Activated naive CD4-positive, alpha-beta T cell treated with anti-CD3 and anti-CD28 coated beads, Interleukin-2, amount 10 ng/mL, durations not matched to agents 7 days and 5 days (primary cell): ENCODE measurements at places on chromosomes 7 and 10.

DNA sequence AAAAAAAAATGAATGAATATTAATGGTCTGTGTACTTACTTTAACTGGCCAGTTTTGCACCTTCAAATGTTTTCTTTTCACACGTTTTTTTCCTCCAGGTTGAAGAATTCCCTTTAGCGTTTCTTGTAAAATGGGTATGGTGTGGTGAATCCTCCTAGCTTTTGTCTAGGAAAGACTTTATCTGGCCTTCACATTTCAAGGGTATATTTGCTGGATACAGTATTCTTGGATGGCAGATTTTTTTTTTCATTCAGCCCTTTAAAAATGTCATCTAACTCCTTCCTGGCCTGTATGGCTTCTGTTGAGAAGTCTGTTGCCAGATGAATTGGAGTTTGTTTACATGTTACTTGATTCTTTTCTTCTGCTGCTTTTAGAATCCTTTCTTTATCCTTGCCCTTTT, 10.1 kb downstream of the SLC25A40 start:
- DNase-seq: no peak

- DNase-seq: no peak
These were observed 551.0 kb upstream of the ZWINT start for GRCh38 chr10:56912043-56912442.

GRCh38 chr10:4688601-4689000, 137.4 kb upstream of the AKR1E2 start:
- DNase-seq: no peak

DNA sequence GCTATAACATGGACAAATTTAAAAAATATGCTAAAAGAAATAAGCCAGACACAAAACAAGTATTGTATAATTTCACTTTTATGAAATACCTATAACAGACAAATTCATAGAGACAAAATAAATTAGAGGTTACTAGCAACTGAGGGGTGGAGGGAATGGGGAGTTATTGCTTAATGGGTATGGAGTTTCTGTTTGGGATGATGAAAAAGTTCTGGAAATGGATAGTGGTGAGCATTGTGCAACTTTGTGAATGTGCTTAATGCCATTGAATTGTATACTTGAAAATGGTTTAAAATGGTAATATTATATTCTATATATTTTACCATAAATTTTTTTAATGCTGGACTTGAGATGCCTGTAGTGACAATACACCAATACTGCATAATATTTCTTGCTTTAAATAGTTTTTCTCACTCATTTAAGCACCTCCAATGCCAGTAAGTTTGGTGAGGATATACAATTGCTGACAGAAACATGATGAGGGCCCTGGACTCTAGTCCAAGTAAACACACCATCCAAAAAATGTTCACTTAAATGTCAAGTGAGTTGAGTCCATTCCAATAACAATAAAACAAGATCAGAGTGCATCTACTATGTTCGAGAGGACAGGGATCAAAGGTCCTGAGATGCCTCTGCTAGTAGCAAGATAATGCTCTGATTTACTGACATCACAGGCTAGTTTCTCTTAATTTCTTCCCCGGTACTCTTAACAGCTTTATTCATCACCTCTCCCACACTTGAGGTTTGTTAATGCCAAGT, 71.9 kb downstream of the NT5C2 start:
- DNase-seq: no peak

DNA sequence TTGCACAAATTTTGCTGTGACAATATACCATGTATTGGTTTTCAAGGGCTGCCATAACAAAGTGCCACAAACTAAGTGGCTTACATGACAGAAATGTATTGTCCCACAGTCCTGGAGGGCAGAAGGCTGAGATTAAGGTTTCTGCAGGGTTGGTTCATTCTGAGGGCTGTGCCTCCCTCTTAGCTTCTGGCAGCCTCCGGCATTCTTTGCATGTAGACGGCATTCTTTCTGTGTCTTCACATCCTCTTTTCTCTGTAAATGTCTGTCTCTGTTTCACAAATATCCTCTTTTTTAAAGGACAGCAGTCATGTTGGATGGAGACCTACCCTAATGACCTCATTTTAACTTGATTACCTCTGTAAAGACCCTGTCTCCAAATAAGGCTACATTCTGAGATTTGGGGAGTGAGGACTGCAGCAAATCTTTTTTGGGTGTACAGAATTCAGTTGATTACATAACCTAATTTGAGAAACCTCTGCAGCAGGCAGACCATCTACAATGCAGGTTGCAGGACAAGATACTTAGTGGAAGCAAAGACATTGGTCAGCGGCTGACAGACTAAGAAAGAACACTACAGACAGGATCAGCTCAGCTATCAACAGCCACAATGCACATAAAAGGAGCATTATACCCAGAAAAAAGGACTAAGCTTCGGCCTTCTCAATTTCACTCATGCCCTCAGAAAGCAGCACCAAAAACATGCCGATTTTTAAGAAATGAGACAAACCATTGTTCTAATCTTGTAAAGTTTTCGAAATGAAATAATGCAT, 84.6 kb upstream of the FAM3C start:
- no peak for DNase-seq

- DNase-seq: no peak
These were observed 191.7 kb downstream of the PPP1R9A start for GRCh38 chr7:95099106-95099505.

DNA sequence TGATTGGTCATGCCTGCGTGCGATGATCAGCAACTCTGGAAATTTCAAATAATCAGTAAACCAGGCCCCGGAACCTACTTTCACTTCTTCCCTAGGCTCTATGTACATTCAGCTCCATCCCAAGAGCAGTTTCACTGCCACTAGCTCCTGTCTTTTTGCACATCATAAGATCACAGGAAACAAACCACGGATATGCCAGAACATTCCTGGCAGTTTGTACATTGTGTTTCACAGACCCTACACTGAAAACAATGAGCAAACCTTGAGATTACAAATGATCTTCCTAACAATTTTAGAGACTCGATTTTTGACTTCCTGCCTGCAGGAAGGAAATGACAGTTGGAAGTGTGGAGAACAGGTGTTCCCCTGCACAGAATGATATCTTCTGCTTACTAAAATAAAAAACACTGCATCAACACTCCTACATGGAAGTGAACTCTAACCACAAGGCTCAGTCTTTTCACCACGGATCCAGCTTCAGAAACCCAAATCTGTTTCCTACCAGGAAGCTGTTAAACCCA, 7.6 kb upstream of the TMEM236 start:
- no peak for DNase-seq

GRCh38 chr10:3207351-3207750, 34.8 kb upstream of the PITRM1 start:
- no peak for DNase-seq

DNA sequence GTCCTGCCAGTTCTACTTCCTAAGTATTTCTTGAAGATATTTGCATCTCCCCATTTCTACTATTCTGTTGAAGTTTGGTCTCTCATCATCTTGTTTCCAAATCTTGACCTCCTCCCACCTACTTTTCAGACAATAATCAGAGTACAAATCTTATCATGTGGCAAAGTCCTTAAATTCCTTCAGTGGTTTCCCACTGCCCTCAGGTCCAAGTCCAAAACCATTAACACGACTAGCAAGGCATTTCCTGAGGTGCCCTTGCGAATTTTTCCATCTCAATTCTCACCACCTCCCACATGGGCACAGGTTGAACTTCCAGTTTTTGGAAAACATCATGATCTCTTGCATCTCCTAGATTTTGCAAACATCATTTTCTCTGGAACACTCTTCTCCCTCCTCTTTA, 97.2 kb upstream of the CDK1 start:
- no peak for DNase-seq

- no peak for DNase-seq
These were observed 19.3 kb upstream of the TSPAN13 start for GRCh38 chr7:16734148-16734726.

DNA sequence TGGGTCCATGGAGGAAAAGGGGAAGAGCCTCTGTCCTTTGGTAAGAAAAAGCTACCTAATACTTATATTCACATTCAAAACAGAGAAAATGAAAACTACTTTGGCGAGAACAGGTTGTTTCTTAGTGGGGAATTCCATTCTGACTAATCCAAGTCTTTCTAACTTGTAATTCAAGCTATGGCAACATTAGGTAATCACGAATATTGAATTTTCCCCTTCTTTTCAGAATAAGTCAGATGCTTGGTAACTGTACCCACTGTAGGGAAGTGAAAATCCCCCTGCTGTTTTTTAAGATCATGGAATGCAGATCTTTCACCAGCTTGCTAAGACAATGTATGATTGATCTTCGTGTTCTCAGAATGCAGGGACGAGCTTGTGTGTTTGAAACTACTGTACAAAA, 384.4 kb downstream of the TCERG1L start:
- DNase-seq: no peak

- DNase-seq: no peak
These were observed 1.2 kb upstream of the ORC5 start for GRCh38 chr7:104209063-104209462.

GRCh38 chr10:30705625-30706149, 76.1 kb upstream of the LYZL2 start:
- DNase-seq: peak; percentile 48
